Body of pancreas (tissue), 4 donors: ENCODE measurements at places on chromosomes 3 and 15. TPM values are rescaled to one million over a fixed set of nuclear protein-coding genes. Genes with fewer than 3 reads are reported as not detected.

- no peaks in the 10 kb centered on the region for H3K27me3 ChIP-seq
- DNase-seq = no peak
- no peak overlapping the region for H3K27ac ChIP-seq
- no peaks in the 10 kb centered on the region for H3K36me3 ChIP-seq
Measured at GRCh38 chr3:182986021-182986420, 5.7 kb upstream of the DCUN1D1 start.

The ZNF717 gene
- total RNA-seq = 8.6 TPM

The SPESP1 gene
- total RNA-seq = not detected

DNA sequence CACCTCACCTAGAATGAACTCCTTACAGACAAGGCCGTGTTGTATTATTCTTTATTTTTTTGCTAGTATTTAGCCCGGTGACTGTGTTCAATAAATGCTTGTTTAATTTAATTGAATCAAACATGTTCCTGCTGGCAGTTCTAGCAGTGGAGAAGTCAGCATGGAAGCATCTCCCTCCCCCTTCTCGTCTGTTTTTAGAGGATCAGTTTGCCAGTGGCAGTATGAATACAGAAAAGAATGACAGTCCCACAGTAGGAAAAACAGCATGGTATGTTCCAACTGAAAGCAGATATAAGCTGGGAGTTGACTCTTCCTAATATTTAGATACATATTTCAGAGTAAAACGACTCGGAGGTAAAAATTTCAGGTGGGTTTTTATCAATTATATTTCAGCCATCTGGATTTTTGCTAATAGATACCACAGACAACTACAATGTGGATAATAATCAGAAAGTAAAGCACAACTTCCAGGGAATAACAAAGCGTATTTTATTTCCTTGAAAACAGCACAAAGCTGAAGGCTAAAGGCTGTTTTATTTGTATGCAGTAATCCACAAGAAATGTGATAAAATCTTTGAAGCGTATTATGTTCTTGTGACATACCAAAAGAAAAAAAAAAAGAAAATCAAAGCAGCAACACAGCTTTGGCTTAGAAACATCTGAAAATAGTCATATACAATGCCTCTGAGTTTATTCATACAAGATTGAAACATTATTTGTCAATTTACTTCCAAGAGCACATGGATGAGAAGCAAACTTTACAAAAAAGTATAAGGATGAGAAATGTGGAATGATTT is 244.5 kb upstream of the KCNMB2 start:
- no peak for DNase-seq
- no peak overlapping the region for H3K27ac ChIP-seq
- no peaks in the 10 kb centered on the region for H3K36me3 ChIP-seq
- no peak overlapping the region for H3K4me3 ChIP-seq

- peaks cover 8% of the 10 kb centered on the region for H3K4me1 ChIP-seq
- DNase-seq = no peak
- no peaks in the 10 kb centered on the region for H3K36me3 ChIP-seq
- no peaks in the 10 kb centered on the region for H3K27me3 ChIP-seq
Measured at GRCh38 chr15:85312486-85312885, 67.9 kb upstream of the AKAP13 start.

The TICRR gene
- under 0.01 TPM for total RNA-seq

DNA sequence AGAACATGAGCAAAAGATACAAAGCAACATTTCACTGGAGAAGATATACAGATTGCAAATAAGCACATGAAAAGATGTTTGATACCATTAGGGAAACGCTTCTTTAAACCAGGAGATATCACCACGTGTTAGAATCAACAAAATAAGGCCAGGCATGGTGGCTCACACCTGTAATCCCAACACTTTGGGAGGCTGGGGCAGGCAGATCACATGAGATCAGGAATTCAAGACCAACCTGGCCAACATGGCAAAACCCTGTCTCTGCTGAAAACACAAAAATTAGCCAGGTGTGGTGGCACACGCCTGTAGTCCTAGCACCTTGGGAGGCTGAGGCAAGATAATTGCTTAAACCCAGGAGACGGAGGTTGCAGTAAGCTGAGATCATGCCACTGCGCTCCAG is 20.5 kb upstream of the MUC20 start:
- H3K4me3 ChIP-seq = no peak overlapping the region
- DNase-seq = no peak
- H3K4me1 ChIP-seq = no peaks in the 10 kb centered on the region
- H3K27me3 ChIP-seq = no peaks in the 10 kb centered on the region
- no peaks in the 10 kb centered on the region for H3K36me3 ChIP-seq

GRCh38 chr3:128071771-128072453 is 19.7 kb downstream of the SEC61A1 start:
- no peak for DNase-seq
- H3K36me3 ChIP-seq = peaks cover 21% of the 10 kb centered on the region
- H3K27me3 ChIP-seq = no peaks in the 10 kb centered on the region
- H3K27ac ChIP-seq = peak overlapping the region; percentile 27

DNA sequence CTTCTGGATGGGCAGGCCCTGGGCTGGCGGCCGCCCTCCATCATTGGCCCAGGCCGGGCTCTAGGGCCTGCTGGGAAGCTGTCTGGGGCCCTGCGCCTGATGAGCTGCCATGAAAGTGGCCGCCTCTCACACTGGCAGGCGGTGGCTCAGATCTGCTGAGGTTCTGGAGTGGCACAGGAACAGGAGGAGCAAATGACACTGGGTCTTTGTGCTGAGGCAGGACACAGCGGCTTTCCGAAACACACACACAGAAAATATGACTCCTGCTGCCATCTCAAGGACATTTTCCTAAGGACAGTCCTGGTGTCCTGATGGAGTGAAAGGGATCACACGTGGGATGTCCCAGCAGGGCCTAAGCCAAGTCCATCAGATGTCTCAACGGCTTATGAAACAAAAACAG is 103.5 kb downstream of the NUP210 start:
- H3K27ac ChIP-seq = no peak overlapping the region
- no peak overlapping the region for H3K4me3 ChIP-seq
- H3K27me3 ChIP-seq = no peaks in the 10 kb centered on the region
- no peaks in the 10 kb centered on the region for H3K36me3 ChIP-seq

DNA sequence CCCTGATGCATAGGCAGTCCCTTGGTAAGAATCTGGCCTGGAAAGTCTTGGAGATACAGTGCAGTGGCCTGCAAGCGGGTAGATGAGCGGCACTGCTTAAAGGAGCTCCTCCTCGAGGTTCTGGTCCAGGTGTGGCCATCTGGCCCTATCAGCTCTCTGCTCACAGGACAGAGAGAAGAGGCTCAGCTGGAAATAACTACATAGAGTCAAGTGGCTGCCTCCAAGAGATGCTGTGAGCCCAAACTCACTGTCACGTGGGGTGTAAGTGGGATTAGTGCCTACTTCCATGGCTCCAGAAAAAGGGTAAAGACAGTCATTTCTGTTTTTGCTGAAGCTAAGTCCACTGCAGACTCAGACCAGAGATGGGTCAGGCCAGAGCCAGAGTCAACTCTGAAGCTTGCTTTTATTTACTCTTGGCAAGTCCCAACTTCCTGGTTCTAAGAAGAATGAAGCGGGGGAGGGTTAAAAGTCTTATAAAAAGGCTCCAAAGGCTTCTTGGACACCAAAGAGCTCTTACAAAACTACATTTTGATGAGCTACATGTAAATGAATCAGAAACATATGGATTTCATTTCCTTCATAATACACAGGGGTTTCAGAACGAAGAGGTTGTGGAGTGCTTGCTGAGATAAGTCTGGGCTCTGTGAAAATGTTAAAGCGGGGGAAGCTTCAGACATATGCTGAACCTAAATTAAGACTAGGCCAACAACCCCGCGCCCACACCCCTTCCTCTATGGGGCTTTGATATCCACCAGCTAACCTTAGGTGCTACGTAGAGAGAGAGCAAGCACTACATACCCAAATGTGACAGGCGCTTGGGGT is 77.1 kb downstream of the PDZRN3 start:
- peak; percentile 20 for DNase-seq
- H3K27ac ChIP-seq = peak overlapping the region; percentile 39
- H3K4me1 ChIP-seq = peaks cover 38% of the 10 kb centered on the region
- no peak overlapping the region for H3K4me3 ChIP-seq
- H3K36me3 ChIP-seq = no peaks in the 10 kb centered on the region

- peaks cover 13% of the 10 kb centered on the region for H3K36me3 ChIP-seq
- no peaks in the 10 kb centered on the region for H3K27me3 ChIP-seq
- H3K4me3 ChIP-seq = no peak overlapping the region
- no peak for DNase-seq
- no peak overlapping the region for H3K27ac ChIP-seq
Measured at GRCh38 chr3:42569593-42570142, 12.1 kb downstream of the SEC22C start.

DNA sequence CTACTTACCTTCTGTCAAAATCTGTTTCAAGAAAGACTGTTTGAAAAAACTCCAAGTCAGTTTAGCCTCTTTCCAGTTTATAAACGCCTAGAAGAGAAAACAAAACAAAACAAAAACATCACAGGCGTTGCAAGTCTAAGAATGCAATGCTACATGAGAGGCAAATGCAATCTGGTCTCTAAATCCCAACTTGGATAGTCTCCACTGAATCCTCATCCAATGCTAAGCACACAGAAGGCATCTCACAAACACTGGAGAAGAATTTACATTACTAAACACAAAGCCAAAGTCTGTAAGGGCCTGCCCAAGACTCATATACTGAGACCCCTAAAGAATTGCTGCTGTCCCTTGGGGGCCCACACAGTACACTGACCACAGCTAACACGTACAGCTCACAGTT is 18.4 kb downstream of the RFT1 start:
- H3K27me3 ChIP-seq = no peaks in the 10 kb centered on the region
- peaks cover 15% of the 10 kb centered on the region for H3K4me1 ChIP-seq
- no peaks in the 10 kb centered on the region for H3K36me3 ChIP-seq
- H3K27ac ChIP-seq = no peak overlapping the region
